Fibroblast of skin of back (primary cell): ENCODE measurements at places on chromosomes 5 and 9.
A peak's percentile ranks its signal among the peaks of the same experiment; 100 is the strongest.

DNA sequence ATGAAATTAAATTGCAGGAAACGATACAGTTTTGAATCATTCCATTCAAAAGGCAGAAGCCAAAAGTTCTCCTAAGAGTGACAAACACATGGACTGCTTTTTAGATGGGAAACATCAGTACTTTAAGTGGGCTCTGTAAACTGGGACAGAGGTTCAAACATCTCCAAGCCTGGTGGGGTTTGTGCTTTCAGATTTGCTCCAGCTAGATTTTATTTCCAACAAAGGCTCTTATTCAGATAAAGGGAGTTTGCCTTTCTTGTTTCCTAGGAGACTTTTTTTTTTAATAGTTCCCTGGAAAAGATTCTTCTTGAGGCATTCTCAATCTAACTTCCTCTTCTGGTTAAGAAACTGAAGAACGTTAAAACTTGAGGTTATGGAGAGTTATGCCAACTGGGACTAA is 277.6 kb downstream of the TMEM38B start:
- DNase-seq, result no peak

DNA sequence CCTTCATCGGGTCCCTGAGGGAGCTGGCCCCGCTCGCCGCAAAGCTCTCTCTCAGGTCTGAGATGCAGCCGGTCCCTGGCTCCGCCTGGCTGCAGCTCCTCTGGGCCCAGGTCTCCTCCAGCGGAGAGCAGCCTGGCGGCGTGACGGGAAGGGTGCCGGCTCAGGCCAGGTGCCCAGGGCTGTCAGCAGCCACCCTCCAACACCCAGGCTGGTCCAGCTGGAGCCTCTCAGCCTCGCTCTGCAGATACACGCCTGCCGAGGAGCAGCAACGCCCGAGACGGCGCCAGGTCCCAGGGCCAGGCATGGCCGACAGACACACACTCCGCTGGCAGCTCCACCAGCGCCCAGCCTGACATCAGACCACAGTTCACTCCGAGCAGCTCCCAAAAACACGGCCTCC is 25.6 kb downstream of the FAM163B start:
- DNase-seq, result no peak

GRCh38 chr9:12775679-12776512 is 1.1 kb downstream of the LURAP1L start:
- DNase-seq, result peak; percentile 88

DNA sequence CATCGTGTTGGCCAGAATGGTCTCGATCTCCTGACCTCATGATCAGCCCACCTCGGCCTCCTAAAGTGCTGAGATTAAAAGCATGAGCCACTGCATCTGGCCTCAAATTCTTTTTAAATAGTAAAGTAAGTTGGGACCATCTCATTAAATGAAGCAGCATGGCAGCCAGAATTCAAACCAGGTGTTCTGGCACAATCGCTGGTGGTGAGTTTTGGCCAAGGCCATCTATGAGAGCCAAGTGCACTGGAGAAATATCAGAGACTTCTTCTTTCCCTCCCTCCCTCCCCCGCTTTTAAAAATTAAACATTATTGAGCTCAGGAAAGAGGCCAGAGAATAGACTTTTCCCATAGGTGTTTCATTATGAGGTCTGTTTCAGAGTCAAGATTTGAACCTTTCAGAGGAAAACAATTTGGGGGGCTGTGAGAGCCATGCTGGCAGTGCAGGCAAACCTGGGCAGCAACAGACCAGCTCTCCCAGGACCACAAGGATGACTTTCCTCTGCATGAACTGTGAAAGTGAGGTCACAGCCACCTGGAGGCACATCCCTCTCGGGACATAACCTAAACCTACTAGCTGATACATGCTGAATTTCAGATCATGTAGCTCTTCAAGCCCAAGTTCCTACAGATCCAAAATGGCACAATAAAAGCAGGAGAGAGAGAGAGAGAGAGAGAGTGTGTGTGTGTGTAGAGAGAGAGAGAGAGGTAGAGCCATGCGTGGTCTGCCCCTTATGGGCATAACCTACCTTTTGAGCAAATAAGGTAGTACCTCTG is 94.6 kb upstream of the DMRT1 start:
- DNase-seq, result no peak

- DNase-seq, result no peak
Observed at GRCh38 chr9:125593581-125594222, 113.3 kb downstream of the MAPKAP1 start.

- DNase-seq, result no peak
Observed at GRCh38 chr9:137592767-137593166, 2.5 kb upstream of the ZMYND19 start.

- peak; percentile 60 for DNase-seq
Observed at GRCh38 chr9:5552301-5552700, 42.0 kb downstream of the PDCD1LG2 start.

DNA sequence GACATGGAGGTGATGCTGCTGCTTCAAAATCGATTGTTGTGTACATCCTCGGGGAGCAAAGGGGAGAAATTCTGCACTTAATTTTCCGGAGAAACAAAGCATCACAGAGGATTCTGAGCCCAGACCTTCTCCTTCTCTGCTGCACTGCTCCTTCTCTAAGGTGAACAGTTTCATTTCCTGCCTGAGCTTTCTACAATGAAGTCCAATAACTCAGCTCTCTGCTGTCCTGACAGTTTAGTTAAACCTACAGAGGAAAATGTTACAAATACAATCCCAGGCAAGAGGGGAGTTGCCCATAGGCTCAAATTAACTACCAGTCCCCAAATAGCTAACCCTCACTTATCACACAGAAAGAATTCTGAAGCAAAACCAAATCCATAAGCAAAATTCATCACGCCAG is 206.3 kb downstream of the EFNA5 start:
- no peak for DNase-seq

- DNase-seq, result peak; percentile 63
Observed at GRCh38 chr9:88748566-88749261, 213.7 kb downstream of the NXNL2 start.

GRCh38 chr5:125961150-125961549 is 462.1 kb upstream of the GRAMD2B start:
- no peak for DNase-seq

- no peak for DNase-seq
Observed at GRCh38 chr9:3848445-3849114, 322.8 kb upstream of the RFX3 start.

GRCh38 chr5:59496524-59497134 is 396.9 kb downstream of the PDE4D start:
- peak; percentile 16 for DNase-seq

DNA sequence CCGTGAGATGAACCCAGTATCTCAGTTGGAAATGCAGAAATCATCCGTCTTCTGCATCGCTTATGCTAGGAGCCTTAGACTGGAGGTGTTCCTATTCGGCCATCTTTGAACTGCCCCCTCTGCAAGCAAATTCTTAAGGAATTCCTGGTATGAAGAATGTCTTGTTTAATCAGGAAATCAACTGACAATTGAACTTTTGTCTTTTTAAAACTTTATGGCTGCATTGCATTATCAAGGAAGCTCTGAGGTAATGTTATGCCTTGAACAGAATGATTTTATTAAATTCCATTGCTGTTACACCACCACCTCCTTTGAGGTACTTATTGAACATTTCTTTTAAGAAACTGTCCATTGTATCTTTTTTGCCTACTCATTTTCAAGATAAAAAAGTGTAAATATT is 1915.7 kb upstream of the CDH9 start:
- DNase-seq, result no peak

DNA sequence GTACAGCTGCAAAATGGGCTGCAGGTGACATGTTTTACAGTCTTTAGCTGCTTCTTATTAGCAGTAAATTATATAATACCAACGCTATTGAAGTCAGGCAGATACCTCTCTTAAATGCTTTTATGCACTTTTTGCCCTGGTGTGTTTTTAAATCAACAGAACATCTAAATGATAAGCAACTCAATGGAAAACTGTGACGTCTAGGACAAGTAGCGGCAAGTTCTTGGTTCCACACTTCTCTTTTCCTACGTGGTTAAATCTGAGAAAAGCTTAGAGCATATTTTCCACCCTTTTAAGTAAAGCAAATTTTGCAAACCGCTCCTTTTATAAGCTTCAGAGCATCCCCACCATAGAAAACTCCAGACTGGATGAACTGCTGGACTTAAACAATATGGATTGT is 58.1 kb downstream of the CEMIP2 start:
- no peak for DNase-seq

GRCh38 chr9:134712926-134713325 is 71.3 kb downstream of the COL5A1 start:
- DNase-seq, result no peak
